Brain microvascular endothelial cell (primary cell): ENCODE measurements at places on chromosomes 1 and 21.

- DNase-seq = peak; percentile 65
These were observed 56.4 kb downstream of the AHCTF1 start for GRCh38 chr1:246875041-246876026.

- DNase-seq = no peak
These were observed 6.7 kb downstream of the ELF3 start for GRCh38 chr1:202016811-202017748.

- no peak for DNase-seq
These were observed 827 bp upstream of the URB1 start for GRCh38 chr21:32393677-32394001.

DNA sequence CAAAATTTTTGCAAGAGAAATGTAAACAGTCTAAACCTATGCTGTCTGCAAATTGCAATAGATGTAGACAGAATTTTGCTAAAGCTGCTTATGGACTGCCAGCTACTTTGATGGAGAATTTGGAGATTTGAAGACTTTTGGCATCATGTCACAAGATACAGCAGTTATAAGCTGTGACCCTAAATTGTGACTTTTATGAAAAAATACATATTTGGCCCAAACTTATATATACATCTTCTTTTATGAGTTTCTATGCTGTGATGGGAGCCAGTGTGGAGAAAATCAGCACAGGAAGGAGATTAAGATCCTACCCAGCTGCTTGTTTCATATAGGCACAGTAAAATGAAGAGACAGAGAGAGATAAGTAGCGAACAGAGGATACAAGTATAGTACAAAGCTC, 1595.4 kb downstream of the PLA2G4A start:
- no peak for DNase-seq

- DNase-seq = no peak
These were observed 27.0 kb upstream of the PRSS38 start for GRCh38 chr1:227788271-227789083.

DNA sequence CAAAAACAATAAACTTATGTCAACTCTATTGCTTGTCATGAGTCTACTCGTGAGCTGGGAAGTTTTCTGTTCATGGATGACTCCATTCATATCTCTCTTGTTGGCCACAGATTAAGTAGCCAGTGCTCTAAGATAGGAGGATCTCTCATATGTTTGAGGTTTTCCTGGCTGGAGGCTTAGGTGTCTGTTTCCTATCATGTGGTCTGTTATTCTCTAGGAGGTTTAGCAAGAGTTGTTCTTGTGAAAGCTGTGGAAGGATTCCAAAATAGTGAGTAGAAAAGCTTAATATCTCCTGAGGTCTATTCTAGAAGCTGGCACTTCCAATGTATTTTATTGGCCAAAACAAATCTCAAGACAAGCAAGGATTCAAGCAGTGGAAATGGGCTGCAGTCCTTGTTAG, 5.8 kb upstream of the KRTAP20-2 start:
- DNase-seq = no peak

DNA sequence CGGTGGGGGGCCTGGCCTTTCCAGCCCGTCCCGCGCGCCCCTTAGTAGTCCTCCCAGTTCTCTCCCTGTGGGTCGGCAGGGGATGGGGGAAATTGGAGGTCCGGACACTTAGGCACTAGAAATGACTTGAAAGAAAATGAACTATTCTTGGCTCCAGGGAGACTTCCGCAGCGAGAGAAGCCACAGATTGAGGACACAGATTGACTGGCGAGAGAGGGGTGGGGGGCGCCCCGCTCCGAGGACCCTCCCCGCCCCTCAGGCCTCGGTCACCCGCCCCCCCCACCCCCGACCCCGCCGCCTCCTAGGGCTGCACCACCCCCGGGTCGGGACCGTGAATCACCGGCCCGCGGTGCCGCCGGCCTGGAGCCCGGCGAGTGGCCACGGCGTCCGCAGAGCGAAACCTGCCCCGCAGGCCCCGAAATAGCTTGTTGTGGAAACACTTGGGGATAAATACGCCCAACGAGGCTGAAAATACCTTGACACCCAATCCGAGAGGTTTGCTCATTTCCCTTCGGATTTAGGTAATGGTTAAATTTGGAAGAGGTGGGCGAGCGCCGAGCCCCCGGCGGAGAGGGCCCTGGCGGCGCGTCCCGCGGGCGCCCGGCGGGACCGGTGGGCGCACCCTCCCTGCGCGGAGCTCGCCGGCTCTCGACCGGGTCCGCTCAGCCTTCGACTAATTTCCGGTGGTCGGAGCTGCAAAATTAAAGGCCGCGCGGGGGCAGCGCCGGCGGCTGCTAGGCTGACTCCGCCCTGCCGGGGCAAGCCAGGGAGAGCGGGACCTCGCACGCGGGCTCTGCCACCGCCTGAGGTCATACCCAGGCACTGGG, at the start of gene GFI1:
GFI1 (minus strand) TSS at position 675 of the 827 bp plus-strand sequence. CDS start 3,438 bp downstream, outside the sequence.
- no peak for DNase-seq

DNA sequence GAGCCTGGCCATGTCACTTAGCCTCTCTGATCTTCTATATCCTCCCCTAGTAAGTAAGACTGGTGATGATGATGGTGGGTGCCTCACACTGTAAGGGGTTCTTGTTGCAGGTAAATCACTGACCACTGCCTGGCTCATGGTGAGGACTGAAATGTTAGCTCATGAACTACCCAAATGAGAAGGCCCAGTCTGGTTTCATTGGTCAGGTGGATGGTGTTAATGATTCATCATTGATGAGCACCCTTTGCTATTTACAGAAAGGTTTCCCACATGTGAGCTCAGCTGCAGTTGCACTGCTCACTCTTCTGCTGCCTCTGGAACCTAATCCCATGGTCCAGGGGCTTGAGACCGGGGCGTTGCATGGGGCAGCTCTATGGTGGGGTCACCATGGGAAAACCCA, 417.7 kb downstream of the PRDM2 start:
- no peak for DNase-seq

DNA sequence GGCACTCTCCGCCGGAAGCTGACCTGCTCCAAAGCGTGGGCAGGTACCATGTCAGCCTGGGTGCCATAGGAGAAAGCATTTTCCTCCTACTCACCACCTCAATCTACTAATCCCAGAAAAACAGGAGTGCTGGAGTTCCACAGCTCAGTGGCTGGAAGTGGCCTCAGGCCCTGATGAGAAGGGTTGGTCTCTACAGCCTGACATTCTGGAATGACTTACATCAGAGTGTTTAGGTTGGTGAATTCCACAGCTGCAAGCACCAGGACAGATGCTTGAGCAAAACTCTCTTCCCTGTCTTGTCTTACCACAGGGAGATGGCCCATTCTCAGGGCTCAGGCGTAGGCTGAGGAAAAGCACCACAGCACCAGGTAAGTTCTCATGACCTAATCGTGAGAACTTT, 5.5 kb downstream of the SEC16B start:
- no peak for DNase-seq

GRCh38 chr1:60600532-60600931, 481.8 kb upstream of the NFIA start:
- no peak for DNase-seq

DNA sequence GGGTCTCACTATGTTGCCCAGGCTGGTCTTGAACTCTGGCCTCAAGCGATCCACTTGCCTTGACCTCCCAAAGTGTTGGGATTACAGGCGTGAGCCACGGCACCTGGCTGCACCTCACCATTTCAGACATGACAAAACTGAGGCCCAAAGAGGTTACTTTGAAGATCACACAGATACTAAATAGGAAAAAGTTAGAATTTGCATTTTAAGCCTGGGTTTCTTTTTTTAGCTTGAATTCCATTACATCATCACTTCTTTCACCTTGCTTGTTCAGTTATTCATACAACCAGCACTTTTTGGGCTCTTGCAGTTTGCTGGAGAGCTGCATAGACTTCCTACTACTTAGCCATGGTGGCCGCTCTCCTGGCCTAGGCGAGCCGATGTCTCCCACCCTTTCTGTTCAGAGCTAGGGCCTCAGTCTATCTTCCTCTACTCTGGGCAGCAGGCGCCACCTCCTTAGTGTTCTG, 16.3 kb upstream of the CD2 start:
- no peak for DNase-seq

GRCh38 chr1:109947582-109948284, 36.8 kb upstream of the AHCYL1 start:
- no peak for DNase-seq

- no peak for DNase-seq
These were observed 181.5 kb downstream of the PLPP3 start for GRCh38 chr1:56397811-56398231.

DNA sequence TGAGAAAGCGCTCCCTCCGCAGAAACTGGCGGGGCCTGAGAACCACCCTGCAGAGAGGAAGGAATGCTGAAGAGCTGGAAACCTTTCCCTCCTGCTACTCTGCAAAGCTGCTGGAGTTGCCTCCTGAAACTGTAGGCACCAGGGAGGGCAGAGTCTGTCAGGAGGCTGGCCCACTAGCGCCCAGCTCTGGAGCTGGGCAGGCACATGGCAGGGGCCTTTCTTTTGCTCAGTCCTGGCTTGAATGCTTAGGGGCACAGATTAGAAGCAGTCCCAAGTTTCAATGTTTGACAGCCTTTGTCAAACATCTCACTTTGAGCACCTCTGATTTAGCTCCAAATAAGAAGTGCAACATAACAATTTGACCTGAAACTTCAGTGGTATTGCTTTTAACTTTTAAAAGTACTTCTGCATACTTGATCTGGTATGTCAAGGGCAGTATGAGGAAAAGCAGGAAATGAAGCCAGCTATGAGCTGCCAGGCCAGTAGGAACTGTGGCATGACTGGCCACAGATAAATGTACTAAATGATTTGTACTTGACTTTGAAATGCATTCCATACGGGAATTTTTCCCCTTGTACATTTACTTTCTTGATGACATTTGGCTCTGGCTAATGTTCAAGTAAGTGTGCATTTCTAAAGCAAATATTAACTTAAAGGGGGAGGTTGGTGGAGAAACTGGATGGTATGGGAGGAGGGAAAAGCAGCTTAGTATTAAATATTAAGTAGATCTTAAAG, 7.2 kb downstream of the C1orf116 start:
- DNase-seq = no peak

DNA sequence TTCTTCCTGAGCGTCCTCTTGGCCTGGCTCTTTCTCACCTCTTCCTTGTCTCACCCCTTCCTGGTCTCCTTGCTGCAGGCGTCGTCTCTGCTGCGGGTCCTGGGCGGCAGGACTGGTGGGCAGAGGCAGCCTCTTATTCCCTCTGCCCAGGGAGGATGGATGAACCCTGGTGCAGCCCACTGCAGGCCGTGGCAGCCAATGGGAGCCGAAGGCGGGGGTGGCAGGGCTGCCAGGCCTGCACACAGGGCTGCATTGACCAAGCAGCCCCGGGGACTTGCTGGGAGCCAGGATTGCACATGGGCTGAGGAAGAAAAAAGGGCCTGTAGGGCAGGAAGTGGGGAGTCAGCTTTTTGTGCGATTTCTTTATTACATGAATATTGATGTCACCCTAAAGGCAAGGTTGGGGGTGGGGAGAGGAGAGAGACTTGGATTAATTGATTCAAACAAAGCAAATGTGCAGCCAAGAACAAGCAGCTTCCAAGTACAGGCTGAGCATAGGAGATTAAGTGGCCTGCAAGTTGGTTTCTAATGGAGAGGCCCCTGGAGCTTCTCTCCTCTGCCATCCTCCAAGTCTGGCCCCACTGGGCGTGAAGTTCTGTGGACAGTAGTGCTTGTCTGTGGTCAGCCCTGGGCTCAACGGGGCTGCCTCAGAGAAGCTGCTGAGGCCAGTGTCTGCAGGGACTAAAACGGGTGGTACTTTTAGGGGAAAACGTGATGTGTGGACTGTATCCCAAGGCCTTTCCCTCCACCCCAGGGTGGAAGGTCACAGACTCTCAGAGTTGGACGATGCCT, at the start of gene S100B:
S100B (minus strand) TSS at position 108 of the 792 bp plus-strand sequence. CDS start 2,667 bp downstream, outside the sequence.
- no peak for DNase-seq

- no peak for DNase-seq
These were observed 206.9 kb upstream of the FMN2 start for GRCh38 chr1:239884796-239885195.

DNA sequence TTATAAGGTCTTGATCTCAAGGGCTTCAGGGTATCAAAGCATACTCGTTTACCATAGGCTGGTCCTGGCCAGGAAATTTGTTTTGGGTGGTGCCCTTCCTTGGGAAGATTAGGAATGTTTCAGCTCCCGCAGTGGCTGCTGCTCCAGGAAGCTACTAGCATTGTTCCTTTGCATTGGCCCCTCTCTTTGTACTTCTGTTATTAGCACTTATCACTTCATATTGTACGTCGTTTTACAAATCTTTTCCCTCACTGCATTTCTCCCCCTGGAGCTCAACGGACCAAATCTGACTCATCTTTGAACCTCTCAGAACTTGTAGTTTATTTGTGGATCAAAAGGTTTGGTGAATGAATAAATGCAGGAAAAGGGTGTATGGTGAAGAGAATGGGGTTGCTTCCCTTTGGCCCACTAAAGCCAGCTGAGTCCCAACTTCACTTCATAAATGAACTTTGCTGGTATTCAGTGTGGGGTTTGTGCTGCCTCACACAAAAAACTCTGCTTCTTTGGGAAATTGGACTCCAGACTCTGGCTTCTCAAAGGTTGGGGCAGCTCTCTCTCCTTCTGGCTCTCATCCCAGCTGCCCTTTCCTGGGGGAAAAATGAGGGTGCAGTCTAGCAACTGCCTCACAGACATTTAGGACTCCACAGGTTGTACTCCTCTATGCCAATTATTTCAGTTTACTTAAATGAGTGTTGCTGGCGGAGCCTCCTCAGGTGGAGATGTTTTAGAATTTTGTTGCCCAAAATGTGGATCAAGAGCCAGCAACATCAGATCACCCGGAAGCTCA, 5.9 kb downstream of the GNAT2 start:
- peak; percentile 40 for DNase-seq

DNA sequence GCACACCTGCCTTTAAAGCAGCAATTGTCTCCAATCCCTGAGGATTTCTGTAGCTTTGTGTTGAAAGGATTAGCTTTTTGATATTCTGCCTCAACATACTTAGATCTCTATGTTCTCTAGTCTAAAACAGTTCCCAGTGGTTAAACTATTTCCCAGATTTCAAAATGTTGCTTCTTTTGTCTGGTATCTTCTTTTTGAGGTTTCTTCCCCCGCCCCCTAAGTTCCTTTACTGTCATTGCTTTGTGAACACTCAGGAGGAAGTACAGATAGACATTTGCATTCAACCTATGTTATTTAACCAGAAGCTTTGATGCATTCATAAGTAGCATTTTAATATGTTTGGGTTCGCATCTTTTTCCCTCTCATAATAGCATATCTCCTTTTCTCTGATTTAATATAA, 33.5 kb downstream of the CYYR1 start:
- no peak for DNase-seq

DNA sequence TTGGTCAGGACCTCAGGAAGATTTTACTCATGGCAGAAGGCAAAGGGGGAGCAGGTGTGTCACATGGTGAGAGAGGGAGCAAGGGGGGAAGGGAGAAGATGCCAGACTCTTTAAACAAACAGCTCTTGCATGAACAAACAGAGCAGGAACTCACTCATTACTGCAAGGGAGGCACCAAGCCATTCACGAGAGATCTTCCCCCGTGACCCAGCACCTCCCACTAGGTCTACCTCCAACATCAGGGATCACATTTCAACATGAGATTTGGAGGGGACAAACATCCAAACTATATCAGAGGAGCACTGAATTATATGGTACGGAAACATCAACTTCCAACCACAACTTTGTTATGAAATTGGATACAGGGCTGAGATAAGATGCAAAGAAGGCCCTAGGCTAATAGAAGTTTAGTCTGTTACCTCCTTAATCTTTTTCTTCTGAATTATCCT, 164.9 kb downstream of the ST6GALNAC3 start:
- no peak for DNase-seq
